ENCODE measurements at places on chromosomes 1 and 21.
A peak's percentile ranks its signal among the peaks of the same experiment; 100 is the strongest.

DNA sequence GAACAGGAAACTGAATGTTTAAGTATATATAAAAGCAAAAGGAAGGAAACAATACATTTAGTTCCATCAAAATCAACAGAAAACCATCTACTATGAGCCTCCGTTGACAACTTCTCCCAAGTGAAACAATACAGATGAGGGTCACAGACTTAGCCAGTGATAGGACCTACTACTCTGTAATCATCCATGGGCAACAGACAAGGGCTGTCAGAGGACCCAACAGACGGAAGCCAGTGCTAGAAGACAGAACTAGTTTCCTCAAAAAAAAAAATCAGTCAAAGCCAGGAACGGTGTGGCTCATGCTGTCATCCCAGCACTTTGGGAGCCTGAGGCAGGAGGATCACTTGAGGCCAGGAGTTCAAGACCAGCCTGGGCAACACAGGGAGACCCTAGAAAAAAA is 20.6 kb downstream of the RERE start:
- DNase-seq, result no peak

DNA sequence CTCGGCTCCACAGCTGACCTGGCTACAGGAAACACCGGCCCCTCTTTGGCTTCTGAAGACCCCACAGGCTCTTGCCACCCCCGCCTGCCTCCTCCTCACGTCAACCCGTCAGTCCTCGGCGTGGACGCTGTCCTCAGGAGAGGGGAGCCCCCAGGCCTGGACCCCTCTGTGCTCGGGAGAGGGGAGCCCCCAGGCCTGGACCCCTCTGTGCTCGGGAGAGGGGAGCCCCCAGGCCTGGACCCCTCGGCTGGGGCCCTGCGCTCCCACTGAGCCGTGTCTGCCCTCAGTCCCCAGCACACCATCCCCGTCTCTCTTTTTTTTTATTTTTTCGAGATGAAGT is 26.0 kb upstream of the C1orf159 start:
- DNase-seq, result no peak

DNA sequence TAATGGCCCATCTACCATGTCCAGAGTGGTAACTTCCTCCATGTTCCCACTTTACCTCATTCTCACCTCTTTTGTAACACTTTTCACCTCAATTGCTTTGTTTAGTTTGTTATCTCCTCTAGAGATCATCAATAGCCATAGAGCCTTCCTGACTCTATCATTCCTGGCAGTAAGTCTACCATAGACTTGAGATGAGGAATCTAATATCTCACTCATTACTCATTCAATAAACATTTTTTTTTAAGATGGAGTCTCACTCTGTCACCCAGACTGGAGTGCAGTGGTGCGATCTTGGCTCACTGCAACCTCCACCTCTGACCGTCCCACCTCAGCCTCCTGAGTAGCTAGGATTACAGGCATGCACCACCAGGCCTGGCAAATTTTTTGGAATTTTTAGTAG is 7.1 kb downstream of the NMNAT2 start:
- no peak for DNase-seq

GRCh38 chr21:31455506-31455905 is 111.4 kb upstream of the TIAM1 start:
- DNase-seq, result no peak

DNA sequence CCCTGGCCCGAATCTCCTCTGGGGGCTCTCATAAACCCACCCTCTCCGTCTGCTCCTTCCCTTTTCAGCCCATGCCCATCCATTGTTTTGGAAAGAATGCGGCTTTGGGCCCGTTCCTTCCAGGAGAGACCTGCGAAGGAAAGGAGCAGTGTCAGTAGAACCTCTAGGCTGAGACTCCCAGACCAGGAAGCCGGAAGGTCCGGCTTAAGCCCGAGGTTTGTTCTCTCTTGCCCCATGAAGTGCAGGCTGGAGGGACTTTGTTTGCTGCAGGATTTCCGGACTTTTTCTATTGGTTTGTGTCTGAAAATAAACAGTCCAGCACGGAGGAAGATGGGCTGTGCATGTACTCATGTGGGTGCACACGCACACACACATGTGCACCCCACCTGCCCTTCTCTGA is 49.8 kb downstream of the ELK4 start:
- DNase-seq, result no peak

DNA sequence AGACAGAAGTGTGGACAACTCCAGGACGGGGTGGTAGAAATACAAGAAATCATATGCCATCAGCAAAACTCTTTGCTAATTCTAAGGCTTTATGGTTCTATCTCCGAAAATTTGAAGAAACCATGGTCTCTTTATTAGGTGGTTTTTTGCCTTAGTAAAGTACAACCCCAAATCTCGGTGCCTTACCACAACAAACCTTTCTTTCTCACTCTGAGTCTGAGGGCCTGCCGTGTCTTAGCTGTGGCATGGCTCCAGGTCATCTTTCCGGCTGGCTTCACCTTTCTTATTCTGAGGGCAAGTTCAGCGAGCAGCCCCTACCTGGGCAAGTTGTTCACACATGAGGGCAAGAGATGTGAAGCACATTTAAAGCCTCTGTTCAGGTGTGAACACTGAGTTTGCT is 280.6 kb downstream of the TTLL7 start:
- no peak for DNase-seq

- DNase-seq, result no peak
These were observed 52.6 kb upstream of the TRAPPC10 start for GRCh38 chr21:43959231-43960116.

GRCh38 chr1:3407021-3407420 is 47.4 kb upstream of the ARHGEF16 start:
- no peak for DNase-seq

DNA sequence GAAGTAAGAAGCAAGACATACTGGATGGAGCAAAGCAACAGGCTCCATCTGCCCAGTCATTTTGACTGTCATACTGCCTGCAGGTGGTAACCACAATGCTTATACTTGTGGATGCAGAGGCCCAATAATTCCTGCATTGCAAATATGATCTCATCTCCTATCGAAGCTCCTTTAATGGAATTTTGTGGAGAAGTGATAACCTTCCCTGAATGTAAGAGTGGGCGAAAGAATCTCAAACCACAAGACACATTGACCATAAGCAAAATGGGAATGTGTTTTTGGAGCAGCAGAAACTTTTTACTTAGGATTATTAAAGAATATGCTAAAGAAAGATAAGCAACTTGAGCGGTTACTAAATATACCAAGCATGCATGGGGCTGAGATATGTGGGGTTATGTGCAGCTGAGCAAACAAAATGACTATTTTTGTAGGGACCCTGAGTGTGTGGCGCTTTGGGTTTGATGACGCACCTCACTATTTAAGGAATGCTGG is 77.4 kb upstream of the BACH1 start:
- no peak for DNase-seq

DNA sequence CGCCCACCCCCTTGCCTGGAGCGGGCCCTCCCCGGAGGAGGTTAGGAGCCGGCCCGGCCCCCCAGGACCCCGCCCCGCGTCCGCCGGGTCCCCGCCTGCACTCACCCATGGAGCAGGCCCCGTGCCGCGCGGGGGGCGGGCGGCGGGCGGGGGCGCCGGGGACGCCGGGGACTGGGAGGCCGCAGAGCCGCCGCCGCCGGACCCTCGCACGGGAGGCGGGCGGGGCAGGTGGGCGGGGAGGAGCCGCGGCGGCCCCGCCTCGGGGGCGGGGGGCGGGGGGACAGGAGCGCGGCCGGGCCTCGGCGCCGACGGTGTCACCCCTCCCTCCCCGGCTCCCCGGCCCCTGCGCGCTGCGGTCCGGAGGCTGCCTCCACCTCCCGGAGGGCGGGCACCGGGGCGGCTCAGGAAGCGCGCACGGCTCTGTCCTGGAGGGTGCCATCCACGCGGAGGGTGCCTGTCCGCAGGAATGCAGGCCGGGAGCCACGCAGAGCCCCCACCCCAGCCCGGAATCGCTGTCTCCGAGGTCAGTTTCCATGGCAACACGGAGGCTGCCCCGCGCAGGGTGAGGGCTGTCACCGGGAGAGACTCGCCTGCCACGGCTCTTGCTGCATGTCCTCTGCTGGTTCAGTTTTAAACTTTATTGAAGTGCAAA is 5.9 kb upstream of the PLEKHG5 start:
- DNase-seq, result peak; percentile 47

DNA sequence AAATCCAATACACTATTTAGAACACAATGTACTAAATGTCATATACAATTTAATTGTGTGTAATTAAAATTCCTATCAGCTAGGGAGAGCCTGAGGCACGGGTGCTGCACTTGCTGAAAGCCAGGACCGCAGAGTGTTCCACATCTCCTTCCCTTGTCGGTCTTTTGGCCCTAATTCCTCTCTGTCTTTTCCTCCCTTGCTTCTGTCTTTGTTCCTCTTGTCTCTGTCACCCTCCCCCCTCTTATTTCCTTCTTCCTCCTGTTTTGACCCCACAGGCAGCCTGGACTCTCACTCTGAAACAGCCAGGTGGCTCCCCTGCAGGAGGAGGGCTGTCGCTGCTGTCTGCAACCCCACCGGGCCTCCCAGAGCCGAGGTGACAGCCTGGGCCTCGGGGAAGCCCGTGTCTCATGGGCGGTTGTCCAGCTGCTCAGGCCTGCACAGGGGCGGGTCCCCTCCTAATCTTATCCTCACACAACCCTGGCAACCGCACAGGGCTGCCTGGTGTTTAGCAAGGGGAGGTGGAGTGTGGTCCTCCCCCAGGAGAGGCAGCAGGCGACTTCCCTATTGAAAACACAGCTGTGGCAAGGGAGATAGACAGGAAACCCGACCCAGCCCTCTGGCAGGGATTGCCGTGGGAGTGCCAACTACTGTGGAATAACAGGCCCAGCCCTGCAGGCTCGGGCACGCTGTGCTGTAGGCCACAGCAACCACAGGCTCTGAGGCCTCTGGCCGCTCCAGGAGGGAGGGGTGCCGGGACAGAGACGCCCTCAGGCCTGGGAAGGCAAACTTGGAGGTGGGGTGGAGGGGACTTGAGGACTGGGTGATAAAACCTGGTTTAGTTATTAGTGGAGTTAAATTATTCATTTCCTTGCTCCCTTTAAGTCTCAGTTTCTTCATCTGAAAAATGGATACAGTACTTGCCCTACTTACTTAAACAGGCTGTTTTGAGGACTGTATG is 68.8 kb upstream of the WDR26 start:
- DNase-seq, result peak; percentile 94

- DNase-seq, result no peak
These were observed 1.3 kb downstream of the TRIM33 start for GRCh38 chr1:114509596-114510273.

GRCh38 chr1:53291574-53291973 is 36.3 kb downstream of the LRP8 start:
- DNase-seq, result peak; percentile 28

DNA sequence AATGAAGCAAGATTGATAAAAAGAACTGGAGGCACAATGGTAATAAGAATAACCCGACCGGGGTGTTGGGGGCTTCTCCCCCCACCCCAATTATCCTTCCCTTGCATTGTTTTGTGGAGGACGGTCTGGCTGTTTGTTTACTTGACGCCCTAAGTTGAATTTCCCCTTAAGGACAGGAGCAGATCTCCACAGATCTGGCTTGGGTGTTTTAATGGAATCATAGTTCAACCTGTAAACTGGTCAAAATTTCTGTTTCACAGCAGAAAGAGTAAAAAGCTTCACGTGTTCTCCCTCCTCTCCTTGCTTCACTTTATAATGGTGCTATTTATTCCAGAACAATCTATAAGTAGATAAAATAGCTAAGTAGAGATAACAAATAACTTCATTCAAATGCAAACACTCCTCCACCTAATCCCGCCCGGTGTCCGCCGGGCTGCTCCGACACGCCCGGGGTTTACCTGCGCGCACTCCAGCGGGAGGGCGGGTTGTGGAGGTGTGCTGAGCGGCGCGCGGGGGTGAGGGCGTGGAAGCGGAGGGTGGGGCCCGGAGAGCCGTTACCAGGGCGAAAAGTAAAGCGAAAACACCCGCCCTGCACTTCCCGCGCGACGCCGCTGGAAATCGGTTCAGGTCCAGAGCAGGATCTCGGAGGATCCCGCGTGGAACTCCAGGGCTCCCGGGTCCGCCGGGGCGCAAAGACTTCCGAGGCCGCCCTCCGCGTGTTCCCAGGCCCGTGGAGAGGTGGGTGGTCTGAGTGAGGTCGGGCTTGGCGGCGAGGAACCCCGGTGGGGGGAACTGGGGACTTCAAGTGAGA is 2.0 kb upstream of the ATF3 start:
- peak; percentile 19 for DNase-seq

DNA sequence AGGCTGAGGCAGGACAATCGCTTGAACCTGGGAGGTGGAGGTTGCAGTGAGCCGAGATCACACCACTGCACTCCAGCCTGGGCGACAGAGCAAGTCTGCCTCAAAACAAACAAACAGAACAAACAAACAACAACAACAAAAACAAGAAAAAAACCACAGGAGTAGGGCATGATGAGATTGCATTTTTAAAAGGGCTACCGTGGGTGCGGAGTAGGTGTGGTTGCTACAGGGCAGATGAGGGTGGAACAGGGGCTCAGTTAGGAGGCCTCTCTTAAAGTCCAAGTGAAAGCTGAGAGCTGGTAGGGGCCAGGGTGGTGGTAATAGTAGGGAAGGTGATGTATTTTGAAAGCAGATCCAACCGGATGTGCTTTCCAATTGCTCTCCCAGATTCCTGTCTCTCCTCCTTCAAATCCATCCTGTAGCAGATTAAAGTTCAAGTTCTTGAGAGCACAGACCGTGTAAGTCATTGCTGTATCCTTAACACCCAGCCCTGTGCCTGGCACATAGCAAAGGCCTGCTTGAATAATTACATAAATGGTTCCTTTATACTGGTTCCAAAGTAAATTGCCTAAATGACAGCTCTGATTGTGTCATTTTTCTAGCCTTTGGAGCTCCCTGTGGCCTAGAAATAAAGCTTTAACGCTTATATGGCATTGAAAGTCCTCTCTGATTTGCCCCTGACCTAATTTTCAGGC is 4.2 kb upstream of the LINGO4 start:
- no peak for DNase-seq

DNA sequence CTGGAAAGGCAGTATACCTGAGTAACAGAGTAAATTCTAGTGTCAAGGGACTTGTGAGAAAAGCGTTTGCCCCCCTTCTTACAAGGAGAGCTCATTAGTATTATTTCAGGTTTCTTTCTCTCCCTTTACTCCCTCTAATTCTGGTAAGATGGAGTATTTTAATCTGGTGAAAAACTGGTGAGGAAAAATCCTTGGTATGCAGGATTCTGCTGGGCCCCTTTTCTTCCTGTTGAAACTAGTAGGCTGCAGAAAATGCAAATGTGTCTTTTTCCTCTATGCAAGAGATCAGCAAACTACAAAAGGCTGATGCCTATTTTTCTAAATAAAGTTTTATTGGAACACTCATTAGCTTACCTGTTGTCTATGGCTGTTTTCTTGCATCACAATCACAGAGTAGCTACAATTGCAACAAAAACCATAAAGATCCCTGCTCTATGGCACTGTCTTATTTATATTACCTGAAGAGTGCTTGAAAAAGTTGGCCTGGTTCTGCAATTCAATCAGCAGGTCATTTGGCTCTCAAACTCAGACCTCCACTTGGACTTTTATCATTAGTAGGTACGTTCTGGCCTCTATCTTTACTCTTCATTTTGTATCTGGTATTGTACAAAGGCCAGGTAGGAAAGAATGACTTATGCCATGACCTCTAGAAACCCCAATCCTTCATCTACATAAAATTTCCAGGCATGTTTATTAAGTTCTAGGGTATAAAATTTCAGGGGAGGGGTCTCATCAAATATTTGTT is 109.6 kb downstream of the AKT3 start:
- DNase-seq, result no peak

All from A673 (cell line).